ENCODE measurements at places on chromosomes 4 and X. TPM values are rescaled to one million over a fixed set of nuclear protein-coding genes. Genes with fewer than 3 reads are reported as not detected.

The BRS3 gene
- not detected for total RNA-seq

The POF1B gene
- not detected for total RNA-seq

DNA sequence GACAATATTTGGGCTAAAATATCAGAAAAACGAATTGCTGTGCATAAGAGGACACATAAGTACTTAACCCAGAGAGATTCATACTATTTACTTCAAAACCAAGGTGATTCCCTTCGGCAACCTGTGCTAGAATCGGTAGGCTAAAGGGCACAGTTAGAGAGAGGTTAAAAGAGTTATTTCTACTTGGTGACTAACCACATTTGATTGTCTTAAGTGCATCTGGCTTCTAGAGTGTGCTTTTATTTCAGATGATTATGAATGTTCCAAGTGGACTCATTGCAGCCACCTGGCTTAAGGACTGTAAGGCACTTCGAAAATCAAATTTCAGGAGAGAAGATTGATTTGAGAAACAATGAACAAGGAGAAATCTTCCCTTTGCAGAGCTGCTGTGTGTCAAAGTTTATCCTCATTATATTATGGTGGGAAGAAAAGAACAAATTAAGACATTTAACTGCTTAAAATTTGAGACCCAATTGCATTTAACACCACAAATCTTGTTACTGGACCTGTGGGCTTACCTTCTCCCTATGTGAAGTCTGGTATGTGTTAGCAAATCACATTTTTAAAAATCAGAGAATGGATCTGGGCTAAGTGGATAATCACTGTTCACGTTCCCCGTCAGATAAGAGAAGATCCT lies 34.0 kb downstream of the PHOX2B start:
- no peak for DNase-seq

The ZNF630 gene
- 1.5 TPM for total RNA-seq

DNA sequence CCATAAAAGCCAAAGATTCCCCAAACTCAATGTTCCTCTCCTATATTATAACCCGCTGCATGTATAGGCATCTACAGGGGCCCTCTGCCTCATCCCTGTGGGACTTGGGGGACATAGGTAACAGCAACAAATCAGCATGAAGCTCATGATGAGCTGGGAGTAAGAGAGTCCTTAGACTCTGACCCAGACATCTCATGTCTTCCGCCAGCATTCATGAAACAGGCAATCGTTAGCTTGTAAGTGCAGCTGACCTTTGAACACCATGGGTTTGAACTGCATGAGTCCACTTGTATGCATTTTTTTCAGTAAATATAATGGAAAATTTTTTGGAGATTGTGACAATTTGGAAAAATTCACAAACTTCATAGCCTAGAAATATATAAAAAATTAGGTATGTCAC lies 10.4 kb upstream of the SCOC start:
- no peak for DNase-seq

DNA sequence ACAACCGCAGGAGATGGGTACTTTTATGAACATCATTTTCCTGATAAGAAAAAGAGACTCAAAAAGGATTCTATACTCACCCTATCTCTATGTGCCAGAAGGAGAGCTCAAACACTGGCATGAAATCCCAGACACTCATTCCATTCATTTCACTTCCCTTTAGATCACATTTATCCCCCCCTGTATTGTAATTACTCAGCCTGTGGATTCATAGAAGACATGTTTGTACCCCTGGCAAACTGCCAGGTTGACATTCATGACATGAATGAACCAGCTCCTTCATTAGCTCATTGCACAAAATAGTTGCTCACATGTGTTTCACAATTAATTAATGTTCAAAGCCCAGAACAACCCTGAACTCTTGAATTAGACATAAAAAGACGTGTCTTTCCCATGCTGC lies 4.9 kb downstream of the SMR3A start:
- no peak for DNase-seq

GRCh38 chrX:47093248-47093647 lies 15.0 kb downstream of the RGN start:
- DNase-seq: peak; percentile 26

DNA sequence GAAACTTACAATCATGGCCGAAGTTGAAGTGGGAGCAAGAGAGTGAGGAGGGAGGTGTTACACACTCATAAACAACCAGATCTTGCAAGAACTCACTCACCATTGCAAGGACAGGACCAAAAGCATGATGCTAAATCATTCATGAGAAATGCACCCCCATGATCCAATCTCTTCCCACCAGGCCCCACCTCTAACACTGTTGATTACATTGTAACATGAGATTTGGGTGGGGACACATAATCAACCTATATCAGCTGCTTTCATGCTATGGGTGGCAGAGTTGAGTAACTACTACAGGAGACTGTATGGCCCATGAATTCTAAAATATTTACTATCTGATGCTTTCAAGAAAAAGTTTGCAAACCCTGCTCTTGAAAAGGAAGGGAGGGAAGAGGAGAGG lies 155.1 kb downstream of the DEFB131A start:
- DNase-seq: no peak

The NUP62CL gene
- not detected for total RNA-seq

- DNase-seq: peak; percentile 45
Measured at GRCh38 chr4:39620551-39621313, 17.9 kb downstream of the SMIM14 start.

The HSFX2 gene
- total RNA-seq: 0.55 TPM

The VSIG1 gene
- 2.1 TPM for total RNA-seq
